ENCODE measurements at places on chromosomes 5 and 9.

DNA sequence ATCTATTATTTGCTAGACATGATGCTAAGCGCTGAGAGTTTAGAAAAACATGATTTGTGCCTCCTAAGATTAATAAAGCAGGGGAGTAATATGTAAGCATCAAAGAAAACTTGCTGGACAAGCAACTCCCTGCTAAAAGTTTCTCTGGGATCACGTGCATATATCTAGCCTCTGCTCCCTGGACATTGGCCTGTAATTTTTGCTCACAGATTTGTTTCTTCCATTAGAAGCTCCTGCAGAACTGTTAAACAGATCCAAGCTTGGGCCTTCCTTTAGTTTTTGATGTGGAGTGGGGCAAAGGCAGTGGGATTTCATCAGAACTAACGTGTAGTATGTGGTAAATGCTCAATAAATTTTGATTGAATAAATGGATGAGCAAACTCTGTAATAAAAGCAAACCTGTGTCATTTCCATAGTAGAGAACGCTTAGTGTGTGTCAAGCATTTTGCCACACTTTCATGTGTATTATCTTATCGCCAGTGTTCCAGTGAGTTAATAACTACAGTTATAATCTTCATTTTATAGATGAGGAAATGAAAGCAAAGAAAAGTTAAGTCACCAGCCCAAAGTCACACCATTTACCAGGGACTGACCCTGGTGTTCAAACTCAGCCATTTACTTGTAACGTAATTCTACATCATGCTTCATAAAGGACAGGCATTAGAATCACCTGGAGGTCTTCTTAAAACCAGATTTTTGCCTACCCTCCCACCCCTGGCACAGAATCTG lies 100.3 kb downstream of the PCSK5 start:
- DNase-seq = no peak

GRCh38 chr5:72662936-72663335 lies 153.5 kb upstream of the TNPO1 start:
- no peak for DNase-seq

DNA sequence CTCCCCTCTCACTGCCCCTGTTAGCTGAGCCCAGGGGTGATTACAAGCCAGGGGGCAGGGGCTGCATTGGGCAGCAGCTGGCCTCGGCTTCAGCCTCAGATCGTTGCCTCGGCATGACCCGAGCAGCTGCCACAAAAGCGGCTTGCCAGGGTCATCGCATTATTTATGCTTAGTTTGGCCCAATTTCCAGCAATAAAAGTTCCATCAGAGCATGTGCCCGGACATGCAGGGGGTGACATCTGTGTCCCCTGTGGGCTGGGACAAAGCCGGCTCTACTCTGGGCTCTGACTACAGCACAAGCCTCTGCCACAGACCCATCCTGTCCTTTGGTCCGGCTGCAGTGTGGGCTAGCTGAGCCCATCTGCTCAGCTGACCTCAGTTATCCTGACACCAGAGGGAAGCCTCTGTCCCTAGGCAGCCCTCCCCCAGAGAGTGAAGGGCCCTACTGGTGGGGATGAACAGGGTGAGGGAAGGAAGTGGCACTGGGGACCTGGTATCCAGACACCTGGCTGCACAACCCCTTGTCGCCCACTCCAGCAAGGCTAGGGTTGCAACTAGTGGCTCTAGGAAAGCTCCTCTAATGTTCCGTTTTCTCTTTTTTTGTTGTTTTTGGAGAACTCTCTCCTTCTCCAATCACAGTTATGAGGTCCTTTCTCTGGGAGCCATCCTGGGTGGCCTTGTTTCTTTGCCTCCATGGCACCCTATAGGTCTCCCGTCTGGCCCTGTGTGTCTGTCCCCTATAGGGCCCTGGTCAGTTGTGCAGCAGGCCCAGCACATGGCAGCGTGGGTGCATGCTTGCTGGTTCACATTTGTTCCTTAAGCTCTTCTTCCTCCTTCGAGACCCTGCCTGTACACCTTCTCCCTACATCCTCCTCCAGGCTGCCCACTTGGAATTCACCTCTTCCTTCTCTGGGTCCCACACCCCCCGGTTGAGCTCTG lies 13.3 kb upstream of the GADD45G start:
- DNase-seq = no peak

GRCh38 chr5:154164249-154164581 lies 26.3 kb upstream of the GALNT10 start:
- no peak for DNase-seq

- DNase-seq = no peak
Measured at GRCh38 chr5:148511810-148512347, 128.1 kb downstream of the FBXO38 start.

DNA sequence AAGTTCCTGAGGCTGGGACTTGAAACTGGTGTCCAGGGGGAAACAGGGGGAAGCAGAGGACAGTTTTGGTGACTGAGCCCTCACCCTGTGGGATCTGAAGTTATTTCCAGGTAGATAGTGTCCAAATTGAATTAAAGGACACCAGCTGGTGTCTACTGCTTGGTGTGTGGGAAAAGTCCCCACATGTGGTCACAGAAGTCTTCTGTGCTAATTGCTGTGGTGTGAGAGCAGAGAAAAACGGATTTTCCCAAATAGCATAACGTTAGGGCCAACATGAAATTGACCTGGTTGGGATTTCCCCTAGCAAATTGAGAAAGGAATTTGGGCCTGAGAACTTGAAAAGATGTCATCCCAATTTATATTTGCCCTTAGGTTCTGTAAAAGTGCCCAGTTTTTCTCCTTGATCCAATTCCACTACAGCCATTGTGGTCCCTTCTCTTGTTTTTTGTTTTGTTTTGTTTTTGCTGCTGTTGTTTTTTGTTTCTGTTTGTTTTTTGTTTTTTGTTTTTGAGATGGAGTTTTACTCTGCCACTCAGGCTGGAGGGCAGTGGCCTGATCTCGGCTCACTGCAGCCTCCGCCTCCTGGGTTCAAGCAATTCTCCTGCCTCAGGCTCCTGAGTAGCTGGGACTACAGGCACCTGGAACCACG lies 5.6 kb upstream of the STARD4 start:
- no peak for DNase-seq

- DNase-seq = no peak
Measured at GRCh38 chr5:35877655-35878054, 21.0 kb downstream of the IL7R start.

- DNase-seq = no peak
Measured at GRCh38 chr9:130601100-130601499, 21.7 kb downstream of the FUBP3 start.

DNA sequence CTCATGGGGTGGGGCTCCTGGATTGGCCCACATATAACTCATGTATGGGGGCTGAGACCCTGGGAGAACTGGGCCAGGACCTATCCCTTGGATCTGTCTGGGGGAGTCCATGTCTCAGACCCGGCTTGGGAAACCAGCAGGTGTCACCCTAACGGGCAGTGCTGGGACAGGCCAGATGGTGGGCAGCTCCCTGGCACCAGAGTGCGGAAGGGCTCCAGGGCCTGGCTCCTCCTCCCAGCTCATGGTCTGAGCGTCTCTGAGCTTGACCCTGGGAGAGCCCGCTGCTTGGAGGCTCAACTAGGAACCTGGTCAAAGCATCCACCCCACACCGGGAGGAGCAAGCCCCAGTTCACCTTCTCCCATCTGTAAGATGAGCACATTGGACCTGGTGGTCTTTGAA lies 15.5 kb upstream of the NCS1 start:
- DNase-seq = no peak

GRCh38 chr9:7324152-7324598 lies 475.4 kb downstream of the DMAC1 start:
- no peak for DNase-seq

- DNase-seq = no peak
Measured at GRCh38 chr9:108903420-108904103, 30.4 kb downstream of the ELP1 start.

DNA sequence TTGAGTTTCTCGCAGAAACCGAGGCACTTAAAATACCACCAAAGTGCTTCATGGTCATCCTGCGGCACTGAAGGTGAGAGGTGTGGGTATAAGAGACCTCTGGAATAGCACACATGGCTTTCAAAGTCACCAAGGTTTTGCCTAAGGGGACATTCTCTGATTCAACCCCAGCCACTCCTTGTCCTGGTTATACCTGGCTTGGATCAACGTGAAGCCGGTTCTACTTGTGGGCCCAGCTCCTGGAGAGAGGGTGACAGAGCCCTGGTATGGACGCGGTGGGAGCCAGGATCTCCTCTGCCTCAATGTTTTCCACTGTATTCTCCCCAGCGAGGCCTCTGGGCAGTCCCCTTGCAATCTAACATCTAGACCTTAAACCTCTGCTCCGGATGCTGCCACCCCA lies 132.0 kb downstream of the FSTL4 start:
- DNase-seq = no peak

GRCh38 chr5:171850324-171850947 lies 64.8 kb downstream of the SMIM23 start:
- DNase-seq = no peak

- no peak for DNase-seq
Measured at GRCh38 chr5:151432210-151432609, 15.2 kb upstream of the SLC36A1 start.

DNA sequence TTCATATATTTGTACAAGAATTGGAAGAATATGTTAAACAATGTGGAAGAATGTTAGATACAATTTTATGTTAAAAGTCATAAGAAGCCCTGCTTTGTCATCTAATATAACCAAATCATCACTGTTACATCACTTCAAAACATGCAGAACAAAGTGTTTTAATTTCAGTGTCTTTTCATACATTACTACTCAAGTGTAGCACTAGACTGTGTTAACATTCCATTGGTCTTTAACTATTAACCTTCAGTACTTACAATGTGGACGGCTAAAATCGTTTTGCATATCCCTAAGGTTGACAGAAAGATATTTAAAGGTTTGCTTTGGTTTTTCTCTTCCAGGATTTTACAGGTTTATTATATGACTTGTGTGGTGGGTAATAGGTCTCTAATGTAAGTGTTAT lies 50.9 kb downstream of the VCAN start:
- DNase-seq = no peak

GRCh38 chr9:134213508-134213850 lies 49.1 kb upstream of the RNU6ATAC start:
- no peak for DNase-seq
